CD4-positive, alpha-beta T cell treated with Interleukin-12 subunit alpha and Interleukin-12 subunit beta, for 1 hour (primary cell): ENCODE measurements at places on chromosomes 6 and 20.

- DNase-seq: no peak
Measured at GRCh38 chr20:37327748-37328147, 18.2 kb upstream of the SRC start.

DNA sequence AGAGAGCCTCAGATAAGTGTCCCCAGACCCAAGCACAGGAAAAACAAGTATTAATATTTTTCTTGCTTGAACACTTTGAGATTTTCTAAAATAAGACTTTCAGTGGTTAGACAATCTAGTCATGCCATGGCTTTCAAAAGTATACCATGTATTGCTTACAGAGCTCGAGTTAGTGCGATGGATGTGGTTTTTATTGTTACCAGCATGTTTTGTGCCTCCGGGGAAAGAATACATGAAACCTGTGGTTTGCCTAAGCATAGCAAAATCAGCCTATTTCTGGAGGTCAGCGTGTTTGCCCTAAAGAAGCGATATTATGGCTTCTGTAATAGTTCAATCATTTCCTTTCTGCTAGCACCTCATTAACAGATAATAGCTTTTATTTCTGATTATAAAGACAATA lies 21.6 kb downstream of the RIN2 start:
- DNase-seq: no peak

- no peak for DNase-seq
Measured at GRCh38 chr6:147141711-147142308, 62.4 kb upstream of the STXBP5 start.

DNA sequence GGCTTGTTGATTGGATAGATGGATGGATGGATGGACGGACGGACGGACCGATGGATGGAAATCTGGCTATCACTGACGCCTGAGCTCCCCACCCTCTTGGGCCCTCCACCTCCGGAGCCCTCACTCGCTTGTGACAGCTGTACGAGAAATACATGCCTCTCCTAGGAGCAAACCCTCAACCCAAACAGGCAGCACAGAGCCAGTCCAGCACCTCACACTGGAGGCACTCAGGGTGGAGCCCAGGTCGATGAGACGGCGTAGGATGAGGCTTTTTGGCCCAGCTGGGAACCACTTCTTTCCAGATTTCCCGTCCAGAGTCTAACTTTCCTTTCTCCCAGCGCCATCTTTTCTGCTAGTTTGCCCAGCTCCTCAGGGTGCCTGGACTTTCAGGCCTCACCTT lies 2.7 kb upstream of the LY6G5C start:
- no peak for DNase-seq

DNA sequence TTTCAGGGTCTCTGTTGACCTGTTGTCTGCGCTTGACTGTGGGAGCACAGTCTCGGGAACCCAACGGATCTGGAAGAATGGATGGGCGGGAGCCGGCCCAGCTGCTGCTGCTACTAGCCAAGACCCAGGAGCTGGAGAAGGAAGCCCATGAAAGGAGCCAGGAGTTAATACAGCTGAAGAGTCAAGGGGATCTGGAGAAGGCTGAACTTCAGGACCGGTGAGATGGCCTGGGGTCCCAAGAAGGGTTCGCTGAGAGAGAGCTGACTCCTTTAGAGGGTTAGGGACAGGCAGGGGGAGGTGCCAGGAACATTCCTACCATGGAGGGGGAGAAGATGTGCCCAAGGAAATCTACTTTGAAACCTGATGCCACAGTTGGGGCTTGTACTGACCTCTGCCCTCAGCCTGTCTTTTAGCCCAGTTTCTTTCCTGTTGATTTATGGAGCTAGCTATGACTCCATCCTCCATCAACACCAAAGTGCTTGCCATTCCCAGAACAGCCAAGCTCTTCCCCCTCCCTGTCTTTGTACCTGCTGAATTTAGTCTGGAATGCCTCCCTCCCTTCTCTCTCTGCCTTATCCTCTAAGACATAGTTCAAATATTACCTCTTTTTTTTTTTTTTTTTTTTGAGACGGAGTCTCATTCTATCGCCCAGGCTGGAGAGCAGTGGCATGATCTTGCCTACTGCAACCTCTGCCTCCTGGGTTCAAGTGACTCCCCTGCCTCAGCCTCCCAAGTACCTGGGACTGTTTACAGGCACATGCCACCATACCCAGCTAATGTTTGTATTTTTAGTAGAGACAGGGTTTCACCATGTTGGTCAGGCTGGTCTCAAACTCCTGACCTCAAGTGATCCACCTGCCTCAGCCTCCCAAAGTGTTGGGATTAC lies 12.2 kb downstream of the CEP250 start:
- no peak for DNase-seq

DNA sequence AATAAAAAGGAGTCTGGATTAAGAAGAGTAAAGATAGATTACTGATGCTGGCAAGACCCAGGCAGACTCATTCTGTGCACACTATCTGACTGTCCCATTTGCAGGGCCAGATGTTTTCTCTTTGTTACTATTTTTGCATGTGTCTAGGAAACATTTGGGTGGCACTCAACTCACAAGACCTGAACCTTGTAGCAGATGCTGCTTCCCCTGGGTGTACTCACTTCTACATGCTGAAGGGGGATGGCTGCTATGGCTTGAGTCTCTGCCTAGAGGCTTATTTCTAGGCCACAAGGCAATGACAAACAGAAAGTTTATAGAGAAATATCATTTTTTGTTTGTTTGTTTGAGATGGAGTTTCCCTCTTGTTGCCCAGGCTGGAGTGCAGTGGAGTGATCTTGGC lies 351.4 kb downstream of the FOXA2 start:
- no peak for DNase-seq

- no peak for DNase-seq
Measured at GRCh38 chr6:54598787-54599313, 247.7 kb upstream of the FAM83B start.

- DNase-seq: peak; percentile 52
Measured at GRCh38 chr6:33414592-33415271, 3.2 kb downstream of the CUTA start.

DNA sequence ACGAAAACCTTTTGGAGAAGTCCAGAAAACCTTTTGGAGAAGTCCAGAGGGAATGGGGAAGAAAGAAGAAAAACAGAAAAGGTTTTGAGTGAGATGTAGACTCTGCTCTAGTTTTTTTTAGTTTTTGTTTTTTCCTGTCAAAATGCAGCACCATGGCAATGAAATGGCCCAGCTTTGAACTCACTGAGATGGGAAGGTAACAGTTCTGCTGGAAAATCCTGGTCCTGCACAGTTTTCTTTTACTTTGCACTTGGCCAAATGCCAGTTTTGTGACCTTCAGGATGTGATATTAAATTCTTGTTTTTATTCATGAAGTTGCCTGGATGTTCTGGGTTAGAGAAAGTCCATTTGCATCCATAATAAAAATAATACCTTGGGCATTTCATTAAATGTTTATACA lies 145.7 kb downstream of the CFAP61 start:
- DNase-seq: no peak

GRCh38 chr6:119310486-119311036 lies 39.0 kb downstream of the MAN1A1 start:
- no peak for DNase-seq

DNA sequence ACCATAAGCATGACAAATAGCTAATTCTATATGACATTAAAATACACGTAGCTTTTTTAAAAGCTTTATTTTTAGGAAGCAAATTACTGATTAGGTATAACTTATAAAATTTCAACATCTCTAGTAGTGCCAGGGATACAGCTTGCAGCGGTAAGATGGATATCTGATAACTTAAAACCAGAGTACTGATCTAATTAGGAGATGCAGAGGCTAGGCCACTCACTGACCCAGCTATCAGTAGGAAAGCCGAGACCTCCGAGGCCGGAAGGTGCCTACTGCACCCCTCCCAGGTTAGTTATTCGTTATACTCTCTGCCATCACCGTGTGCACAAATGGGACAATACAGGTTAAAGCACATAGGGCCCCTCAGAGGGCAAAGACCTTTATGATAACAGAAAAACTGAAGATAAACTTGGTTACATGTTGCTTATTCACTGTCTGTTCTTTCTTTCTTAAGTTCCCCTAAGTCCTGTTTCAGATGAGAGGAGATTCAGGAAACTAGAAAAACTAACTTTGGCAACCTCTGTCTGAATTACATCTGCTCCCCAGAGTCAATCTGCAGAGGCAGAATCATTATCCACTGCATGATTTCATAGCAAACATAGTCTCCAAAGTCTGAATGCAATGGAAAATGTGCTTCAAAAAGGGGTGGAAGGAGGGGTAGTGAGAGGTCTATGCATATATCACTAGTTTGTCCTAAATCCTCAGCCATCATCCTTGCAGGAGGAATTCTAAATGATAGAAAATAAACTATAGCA lies 60.8 kb downstream of the RIPOR2 start:
- DNase-seq: no peak

DNA sequence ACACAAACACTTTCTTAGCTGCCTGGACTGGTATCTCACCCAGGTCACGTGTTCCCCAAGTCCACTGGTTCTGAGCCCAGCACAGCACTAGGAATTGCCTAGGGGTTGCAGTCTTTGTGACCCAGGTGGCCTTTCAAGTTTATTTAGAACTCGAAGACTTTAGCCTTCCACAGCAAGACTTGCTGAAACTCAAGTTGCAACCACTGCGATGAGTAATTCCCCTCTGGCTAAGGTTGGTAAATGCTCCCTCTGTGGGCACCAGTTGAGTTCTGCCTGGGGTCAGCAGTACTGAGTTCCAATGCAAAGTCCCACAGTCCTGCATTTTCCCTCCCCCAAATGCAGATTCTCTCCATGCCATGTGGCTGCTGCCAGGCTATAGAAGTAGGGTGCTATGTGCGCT lies 77.6 kb upstream of the MOCS1 start:
- DNase-seq: no peak

GRCh38 chr6:50848989-50849795 lies 30.5 kb downstream of the TFAP2B start:
- no peak for DNase-seq

DNA sequence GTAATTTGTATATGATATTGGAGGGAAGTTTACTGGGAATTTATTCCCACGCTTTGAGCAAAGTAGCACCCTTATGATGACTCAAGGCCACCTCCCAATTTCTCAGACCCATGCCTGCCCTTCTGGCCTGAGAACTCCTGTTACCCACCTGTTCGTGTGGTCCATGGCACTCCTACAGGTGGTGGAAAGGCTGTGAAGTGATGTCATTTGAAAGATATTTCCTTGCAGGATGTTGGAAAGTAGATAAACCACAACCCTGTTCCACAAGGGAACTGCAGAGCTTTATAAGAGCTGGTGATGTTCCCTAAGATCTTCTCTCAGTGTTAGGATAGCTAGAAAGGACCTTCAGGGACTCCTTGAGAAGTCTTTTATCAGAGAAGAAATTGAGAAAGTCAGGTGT lies 70.5 kb downstream of the ADGRG6 start:
- DNase-seq: no peak

DNA sequence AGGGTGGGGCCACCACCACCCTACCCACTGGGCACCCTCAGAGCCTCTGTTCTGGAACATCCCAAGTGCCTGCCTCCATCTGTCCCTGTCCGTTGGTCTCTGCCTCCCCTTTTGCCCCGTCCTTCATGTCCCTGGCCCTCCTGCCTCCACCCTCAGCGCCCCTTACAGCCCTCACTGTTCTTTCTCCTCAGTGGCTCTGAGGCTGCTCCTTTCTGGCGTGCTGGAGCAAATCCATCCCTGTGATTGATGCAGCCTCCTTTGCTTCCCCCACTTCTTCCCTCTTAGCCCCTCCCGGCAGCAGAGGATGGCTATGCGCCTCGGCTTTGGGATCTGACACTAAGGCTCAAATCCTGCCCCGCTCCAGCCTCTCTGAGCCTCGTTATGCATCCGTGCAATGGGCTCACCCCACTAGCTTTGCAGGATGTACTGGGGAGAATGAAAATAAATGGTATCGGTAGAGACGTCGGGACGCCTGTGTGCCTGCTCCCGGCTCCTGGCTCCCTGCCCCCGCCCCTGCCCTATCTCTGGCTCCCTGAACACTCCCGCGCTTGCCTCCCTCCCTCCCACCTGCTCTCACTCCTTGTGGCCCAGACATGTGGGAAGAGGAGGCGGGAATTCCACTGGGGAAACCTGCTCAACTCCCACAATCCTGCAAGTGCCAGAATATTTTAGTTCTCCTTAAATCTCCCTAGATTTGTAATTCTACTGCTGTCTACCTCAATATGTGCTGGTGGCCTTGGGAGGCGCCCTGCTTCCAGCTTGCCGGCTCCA lies 13.1 kb downstream of the VSTM2L start:
- DNase-seq: no peak

GRCh38 chr6:79466207-79466834 lies 70.9 kb downstream of the LCA5 start:
- no peak for DNase-seq

GRCh38 chr6:41914343-41914742 lies 6.6 kb downstream of the MED20 start:
- DNase-seq: no peak

DNA sequence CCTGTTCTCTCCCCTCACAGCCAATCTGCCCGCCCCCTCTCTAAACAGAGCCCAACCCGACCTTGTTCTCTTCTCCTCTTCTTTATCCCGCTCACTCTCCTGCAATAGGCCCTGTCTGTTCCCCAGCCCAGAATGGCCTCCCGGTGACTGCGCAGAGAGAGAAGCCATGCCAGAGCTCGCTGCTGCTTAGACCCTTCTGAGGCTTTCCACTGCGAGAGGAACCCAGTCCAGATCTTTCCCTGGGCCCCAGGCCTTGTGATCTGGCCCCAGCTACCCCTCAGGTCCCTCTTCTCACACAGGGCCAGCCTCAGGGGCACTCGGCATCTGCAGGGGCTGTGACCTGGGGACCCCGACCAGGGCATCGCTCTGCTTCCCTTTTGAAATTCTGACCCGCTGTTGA lies 58.1 kb downstream of the TMEM242 start:
- DNase-seq: no peak

DNA sequence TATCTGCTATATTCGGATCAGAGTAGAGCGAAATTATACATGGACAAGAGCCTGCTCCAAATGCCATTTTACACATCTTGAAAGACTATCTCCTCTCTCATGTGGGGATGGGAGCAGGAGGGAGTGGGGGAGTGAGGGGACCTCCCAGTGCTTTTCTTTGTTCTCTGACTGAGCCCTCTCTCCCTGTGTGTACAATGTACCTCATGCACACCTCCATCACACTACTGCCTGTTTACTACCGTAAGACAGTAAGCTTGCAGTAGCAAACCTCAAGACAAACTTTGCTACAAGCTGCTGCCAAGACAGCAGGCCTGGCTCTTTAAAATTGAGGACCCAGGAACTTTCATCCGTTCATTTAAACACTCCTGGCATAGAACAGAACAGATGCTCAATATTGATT lies 7.2 kb downstream of the NHSL1 start:
- DNase-seq: no peak

DNA sequence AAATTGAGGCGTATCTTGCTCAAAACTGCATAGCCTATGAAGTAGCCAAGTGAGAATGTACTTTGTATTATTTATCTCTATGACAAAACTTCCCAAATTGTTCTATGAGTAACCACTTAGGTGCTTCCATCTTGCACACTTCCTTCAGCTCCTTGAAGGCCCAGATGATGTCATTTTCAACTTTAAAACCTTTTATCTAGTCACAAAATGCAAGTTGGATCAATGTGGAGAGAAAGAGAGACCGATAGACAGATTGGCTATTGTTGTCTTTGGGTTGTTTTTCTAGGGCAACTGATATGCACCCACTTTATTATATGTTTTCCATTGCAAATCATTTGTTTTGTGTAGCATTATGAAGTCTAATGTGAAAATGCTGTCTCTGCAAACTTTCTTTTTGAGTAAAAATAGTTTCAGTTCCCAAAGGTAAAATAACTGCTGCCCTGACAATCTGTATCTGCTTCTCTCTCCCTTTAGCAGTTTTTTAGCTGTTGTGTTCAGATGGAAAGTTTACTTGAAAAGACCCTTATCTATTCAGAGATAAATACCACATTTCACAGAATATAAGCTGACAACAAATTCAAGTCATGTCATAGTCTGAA lies 73.7 kb upstream of the CITED2 start:
- no peak for DNase-seq

GRCh38 chr20:39946931-39947330 lies 742.1 kb downstream of the MAFB start:
- DNase-seq: no peak

GRCh38 chr6:69866770-69867638 lies 648 bp downstream of the COL19A1 start:
- DNase-seq: peak; percentile 58
